ENCODE measurements at places on chromosomes 11 and 22.

DNA sequence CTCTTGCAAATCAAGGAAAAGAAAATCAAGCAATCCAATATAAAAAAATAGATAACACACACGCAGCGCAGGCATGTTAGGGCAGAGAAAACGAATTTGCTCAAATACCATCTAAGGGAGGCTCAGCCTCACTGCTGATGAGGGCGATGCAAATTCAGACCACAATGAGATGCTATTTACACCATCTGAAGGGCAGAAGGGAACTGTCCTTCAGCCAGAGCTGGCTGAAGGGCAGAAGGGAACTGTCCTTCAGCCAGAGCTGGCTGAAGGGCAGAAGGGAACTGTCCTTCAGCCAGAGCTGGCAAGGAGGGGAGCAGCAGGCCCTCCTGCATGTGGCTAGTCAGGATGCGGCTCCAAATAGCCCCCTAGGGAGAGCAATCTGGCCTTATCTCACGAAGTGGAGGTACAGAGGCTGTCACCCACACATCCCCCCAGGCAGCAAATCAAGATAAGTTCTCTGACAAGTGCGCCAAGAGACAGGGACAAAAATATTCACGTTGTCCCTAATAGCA is 7.6 kb upstream of the SLC39A13 start:
- DNase-seq, result no peak

- DNase-seq, result no peak
Measured at GRCh38 chr22:24436553-24436952, 9.2 kb downstream of the ADORA2A start.

DNA sequence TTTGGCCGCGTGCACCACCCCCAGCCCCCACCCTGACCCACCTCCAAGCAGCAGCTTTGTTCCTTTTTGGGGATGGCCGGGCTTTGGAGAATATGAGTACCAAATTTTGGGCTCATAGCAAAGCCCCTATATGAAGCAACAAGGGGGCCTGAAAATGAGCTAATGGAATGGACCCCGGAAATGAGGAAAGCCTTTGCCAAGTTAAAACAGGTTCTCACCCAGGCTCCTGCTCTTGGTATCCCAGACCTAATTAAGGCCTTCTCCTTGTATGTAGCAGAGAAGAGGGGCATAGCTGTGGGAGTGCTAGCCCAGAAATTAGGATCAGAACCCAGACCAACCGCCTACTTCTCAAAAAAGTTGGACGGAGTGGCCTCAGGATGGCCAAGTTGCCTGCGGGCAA is 87.0 kb downstream of the PIWIL4 start:
- no peak for DNase-seq

DNA sequence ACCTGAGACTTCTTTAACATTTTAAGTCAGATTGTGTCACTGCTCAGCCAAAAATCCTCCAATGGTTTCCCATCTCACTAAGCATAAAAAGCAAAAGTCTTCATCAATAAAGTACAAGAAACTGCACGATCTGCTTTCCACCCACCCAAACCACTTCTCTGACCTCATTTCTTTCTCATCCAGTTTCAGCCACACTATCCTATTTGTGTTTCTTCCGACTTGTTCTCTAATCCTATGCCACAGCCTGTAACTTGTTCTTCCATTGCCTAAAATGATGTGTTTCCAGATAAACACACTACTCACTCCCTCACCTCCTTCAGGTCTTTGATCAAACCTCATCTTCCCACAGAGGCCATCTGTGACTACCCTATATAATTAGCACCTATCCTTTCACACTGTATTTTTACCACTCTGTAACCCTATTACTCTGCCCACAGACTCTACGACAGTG is 28.4 kb downstream of the ARHGAP32 start:
- no peak for DNase-seq

- peak; percentile 28 for DNase-seq
Measured at GRCh38 chr11:63738720-63739360, 29.7 kb downstream of the ZFTA start.

DNA sequence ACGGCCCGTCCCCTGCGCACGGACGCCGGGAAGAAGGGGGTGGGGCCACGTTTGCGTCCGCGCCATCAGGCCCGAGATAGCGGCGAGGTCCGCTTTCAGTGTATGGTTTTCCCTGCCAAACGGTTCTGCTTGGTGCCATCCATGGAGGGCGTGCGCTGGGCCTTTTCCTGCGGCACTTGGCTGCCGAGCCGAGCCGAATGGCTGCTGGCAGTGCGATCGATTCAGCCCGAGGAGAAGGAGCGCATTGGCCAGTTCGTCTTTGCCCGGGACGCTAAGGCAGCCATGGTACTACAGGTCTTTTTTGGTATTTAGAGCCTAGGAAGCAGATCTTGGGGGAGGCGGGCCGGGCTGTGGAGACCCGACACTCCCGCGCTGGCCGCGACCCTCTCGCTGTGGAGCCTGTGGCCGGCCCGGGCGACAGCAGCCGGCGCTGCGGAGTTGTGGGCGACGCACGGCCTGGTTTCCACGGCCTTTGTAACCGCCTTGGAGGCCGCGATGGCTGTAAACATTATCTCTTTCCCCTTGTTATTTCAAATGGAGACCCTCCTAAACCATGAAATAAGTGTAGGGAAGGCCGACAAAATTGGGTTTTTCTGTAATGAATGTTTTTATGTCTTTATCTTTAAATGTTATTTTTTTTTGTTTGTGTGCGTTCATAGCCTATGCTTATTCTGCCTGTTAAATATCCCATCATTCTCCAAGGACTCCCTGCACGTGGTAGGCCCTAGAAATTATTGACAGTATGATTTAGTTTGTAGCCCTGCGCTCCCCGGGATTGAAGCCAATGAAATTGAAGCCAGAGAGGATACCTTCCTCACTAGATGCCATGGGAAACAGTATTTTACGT is at the start of gene AASDHPPT:
Gene AASDHPPT (plus strand): TSS at position 54 of the 847 bp plus-strand sequence. CDS start 49 bp downstream, at position 103.
- no peak for DNase-seq
